ENCODE measurements at places on chromosomes 2 and 18. TPM values are rescaled to one million over a fixed set of nuclear protein-coding genes. Genes with fewer than 3 reads are reported as not detected.

ALPG gene
- total RNA-seq, result 0.33 TPM

TSPYL6 gene
- not detected for total RNA-seq

ZNG1B gene
- 43.7 TPM for total RNA-seq

WNT10A gene
- 0.10 TPM for total RNA-seq

SCYGR4 gene
- total RNA-seq, result not detected

CDK15 gene
- not detected for total RNA-seq

SERPINB11 gene
- total RNA-seq, result not detected

CTDSP1 gene
- 73.2 TPM for total RNA-seq

CRACDL gene
- 2.5 TPM for total RNA-seq

PRLH gene
- total RNA-seq, result not detected

CYP27C1 gene
- 4.7 TPM for total RNA-seq

SNTG2 gene
- not detected for total RNA-seq

NCL gene
- 842 TPM for total RNA-seq

KCNE4 gene
- 0.50 TPM for total RNA-seq

PLA2R1 gene
- total RNA-seq, result 1.9 TPM

SMAD2 gene
- total RNA-seq, result 62.6 TPM

NIFK gene
- total RNA-seq, result 67.8 TPM

CLEC4F gene
- total RNA-seq, result not detected

NDUFAF7 gene
- 18.9 TPM for total RNA-seq

ZC3H6 gene
- total RNA-seq, result 0.44 TPM

C2orf80 gene
- total RNA-seq, result not detected

SERPINB8 gene
- 13.2 TPM for total RNA-seq

MAP3K19 gene
- total RNA-seq, result not detected

STON1 gene
- total RNA-seq, result 0.33 TPM

DIPK1C gene
- not detected for total RNA-seq

PPP1CB gene
- 133 TPM for total RNA-seq

BIN1 gene
- total RNA-seq, result 29.3 TPM

KIF1A gene
- total RNA-seq, result 0.73 TPM

CFAP210 gene
- 0.27 TPM for total RNA-seq

NEB gene
- total RNA-seq, result 0.20 TPM

GRHL1 gene
- total RNA-seq, result 1.3 TPM

SCN7A gene
- not detected for total RNA-seq

G6PC2 gene
- not detected for total RNA-seq

SERPINB12 gene
- not detected for total RNA-seq

RAPGEF4 gene
- total RNA-seq, result 0.29 TPM

TMEM247 gene
- not detected for total RNA-seq

RGPD4 gene
- total RNA-seq, result not detected

CTDP1 gene
- 16.4 TPM for total RNA-seq

PLGLB2 gene
- 0.23 TPM for total RNA-seq

KRTCAP3 gene
- total RNA-seq, result not detected

ANKRD30B gene
- total RNA-seq, result not detected

NBEAL1 gene
- 3.7 TPM for total RNA-seq

VAMP5 gene
- total RNA-seq, result not detected

CEP192 gene
- 7.6 TPM for total RNA-seq

NFATC1 gene
- 6.2 TPM for total RNA-seq

CNDP1 gene
- total RNA-seq, result not detected

CCL20 gene
- total RNA-seq, result 4.2 TPM

SERPINB10 gene
- total RNA-seq, result not detected

NOL4 gene
- not detected for total RNA-seq

SIX3 gene
- total RNA-seq, result 1.9 TPM

UGT1A5 gene
- total RNA-seq, result not detected

OTOF gene
- 0.10 TPM for total RNA-seq

WDCP gene
- total RNA-seq, result 12.1 TPM

FAM168B gene
- 86.4 TPM for total RNA-seq

METTL4 gene
- total RNA-seq, result 6.7 TPM
